Thoracic aorta (tissue), 2 donors: ENCODE measurements at places on chromosomes 5 and 9.
A peak's percentile ranks its signal among the peaks of the same experiment; 100 is the strongest.

DNA sequence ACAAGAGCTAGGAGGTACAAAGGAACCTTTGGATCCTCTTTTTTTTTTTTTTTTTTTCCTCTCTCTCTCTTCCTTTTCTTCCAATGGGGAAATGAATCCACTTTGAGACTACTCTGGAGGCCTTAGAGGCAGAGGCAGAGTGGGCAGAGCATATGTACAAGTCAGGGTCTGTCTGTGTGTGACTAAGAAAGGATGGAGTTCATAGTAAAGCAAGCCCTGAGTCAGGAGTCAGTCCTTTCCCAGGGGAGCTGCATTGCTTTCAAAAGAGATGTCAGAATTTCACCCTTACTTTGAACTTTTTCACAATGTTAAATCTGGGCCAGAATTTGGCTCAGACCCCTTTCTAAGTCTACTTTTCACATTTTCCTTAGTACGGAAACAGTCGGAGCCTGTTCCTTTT lies 792.4 kb upstream of the C9orf72 start:
- DNase-seq, result no peak

GRCh38 chr9:98477884-98478283 lies 222.4 kb upstream of the TBC1D2 start:
- no peak for DNase-seq

- no peak for DNase-seq
These were observed 53.1 kb downstream of the COL5A1 start for GRCh38 chr9:134694714-134695113.

GRCh38 chr9:80144856-80145255 lies 573.1 kb downstream of the TLE4 start:
- DNase-seq, result no peak

GRCh38 chr9:137316012-137316981 lies 14.2 kb upstream of the NRARP start:
- no peak for DNase-seq

- no peak for DNase-seq
These were observed 3.2 kb upstream of the BAAT start for GRCh38 chr9:101387871-101388506.

DNA sequence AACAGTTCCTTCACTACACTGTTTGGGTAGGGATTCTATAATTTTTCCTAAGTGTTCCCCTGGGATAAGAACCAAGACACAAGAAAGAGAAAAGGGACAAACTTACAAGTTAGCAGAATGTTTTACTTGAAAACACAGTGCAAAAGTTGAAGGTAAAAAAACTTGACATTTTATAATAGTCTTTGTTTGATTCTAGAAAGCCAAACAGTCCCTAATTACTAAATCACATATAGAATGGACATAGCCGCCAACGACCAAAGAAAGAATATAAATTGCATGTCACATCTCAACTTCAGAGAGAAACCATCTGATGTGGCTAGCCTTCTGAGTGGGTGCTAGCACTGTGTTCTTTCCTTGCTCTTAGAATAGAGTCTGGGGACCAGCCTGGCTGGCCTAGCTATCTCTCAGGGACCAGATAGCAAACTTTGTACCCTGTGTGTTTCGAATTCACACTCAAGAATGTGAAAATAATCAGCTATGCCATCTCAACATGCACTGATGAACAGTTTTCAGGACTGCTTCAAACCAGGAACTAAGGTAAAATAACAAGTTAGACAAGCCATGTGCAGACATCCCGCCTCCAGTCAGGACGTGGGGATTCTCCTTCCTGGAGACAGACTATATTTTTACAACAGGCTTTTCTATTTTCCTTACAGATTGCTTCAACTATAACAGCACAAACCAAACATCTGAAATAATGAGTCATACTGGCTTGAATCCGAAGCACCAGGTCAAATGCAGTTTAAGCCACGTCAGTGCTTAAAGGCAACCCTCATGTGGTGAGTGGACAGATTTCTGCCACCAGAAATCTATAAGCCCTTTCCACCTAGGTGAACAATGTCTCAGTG lies 53.7 kb downstream of the LHFPL2 start:
- DNase-seq, result peak; percentile 41

DNA sequence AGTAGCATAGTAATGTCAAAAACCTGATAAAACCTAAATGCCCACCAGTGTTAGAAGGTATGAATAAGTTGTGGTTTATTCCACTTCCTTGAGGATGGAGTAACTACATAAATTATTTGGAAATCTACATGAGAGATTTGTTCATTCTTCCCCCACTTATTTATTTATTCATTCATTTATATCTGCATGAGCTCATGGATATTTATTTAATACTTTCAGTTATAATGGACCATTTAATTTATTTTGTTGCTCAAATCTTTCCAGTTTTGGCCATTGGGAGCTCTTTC lies 223.8 kb upstream of the S1PR3 start:
- DNase-seq, result no peak

DNA sequence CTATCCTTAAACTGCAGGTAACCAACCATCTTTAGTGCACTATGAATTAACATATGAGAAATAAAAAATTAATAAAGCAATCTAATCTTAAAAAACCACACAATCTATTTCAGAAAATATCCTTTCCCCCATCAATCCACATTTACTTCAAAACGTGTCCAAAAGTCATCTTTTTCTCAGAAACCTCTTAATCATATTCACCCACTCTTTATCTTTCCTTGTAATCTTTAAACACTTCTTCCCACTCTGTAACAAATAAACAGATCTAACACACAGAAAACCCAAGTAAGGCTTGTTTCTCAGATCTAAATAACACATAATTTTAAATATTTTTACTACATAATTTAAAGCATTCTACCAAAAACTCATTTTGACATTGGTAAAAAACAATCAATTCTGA lies 44.4 kb downstream of the EFCAB9 start:
- no peak for DNase-seq

- no peak for DNase-seq
These were observed 13.3 kb downstream of the PKD2L2 start for GRCh38 chr5:137902408-137903133.

DNA sequence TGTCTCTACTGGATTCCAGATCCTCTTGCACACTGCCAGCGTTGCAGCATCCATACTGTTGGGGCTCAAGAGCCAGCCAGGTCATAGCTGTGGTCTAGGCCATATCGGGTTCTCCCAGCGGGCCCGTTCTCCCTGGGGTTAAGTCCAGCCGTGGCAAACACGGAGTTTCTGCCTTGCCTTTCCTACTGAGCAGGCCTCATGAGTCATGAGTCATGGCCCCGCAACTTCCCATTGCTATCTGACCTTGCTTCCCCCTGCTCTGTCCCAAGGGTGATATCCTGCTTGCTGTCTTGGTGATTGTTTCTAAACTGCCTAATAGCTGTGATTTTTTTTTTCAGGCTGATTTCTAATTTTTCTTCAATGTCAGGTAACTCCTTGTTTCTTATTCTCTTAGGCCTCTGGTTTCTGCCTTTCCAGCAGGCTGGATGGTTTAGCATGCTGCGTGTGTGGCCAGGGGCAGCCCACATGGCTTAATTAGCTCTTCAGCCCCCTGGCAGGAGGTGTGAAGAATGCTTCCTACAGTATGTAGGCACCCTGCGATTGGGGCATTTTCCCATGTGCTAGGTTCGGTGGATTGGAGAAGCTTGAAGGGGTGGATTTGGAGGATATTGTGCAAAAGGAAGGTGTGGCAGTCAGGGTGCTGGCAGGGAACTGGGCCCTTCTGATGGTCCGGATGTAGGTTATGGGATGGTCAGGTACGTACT lies 18.7 kb downstream of the DAPK1 start:
- DNase-seq, result no peak

- DNase-seq, result no peak
These were observed 123.1 kb upstream of the ANKRD55 start for GRCh38 chr5:56356121-56356835.

DNA sequence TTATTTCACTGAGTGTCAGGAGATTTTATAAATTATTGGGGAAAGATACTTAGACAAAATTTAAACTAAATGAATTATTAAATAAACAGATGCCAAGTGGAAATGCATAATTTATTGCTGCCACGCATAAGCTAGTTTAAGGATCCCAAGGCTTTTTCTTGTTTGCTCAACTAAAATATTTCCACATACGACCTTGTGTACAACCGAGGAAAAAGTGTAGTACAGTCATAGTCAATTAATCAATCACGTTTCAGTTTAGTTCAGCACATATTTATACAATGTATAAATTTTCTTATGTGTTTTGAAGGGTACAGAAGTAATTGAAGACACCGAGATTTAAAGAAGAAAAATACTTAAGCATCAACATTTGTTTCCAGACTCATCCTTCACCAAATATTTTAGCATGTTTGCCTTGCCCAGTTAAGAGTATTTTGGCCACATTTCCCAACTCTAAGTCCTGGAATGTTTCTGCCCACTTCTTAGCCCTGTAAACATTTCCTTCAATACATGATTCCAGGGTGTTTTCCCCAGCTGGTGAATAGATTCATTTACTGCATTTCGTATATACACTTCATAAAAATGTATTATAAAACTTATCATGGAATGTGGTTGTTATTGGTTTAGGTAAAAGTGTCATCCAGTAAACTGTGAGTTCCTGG lies 652.9 kb downstream of the ELAVL2 start:
- no peak for DNase-seq

GRCh38 chr9:130200038-130200849 lies 28.0 kb downstream of the NCS1 start:
- DNase-seq, result no peak

GRCh38 chr9:78118742-78119473 lies 87.3 kb upstream of the GNAQ start:
- DNase-seq, result no peak

DNA sequence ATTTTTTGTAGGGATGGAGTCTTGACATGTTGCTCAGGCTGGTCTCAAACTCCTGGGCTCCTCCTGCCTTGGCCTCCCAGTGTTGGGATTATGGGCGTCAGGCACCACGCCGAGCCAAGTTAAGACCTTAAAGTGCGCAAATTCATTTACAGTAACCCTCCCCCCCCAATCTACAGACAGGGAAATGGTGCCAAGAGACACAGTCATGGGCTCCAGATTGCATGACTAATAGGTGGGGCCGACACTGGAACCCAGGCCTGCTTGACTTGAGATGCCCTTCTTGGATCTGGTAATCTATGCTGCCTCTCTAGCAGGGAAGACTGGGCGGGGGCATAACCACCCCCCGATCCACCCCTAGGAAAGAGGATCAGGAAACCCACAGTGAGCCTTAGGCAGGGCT lies 19.5 kb downstream of the TTF1 start:
- no peak for DNase-seq

- DNase-seq, result no peak
These were observed 3.1 kb upstream of the KLHL3 start for GRCh38 chr5:137738947-137739346.

GRCh38 chr5:160456480-160457177 lies 35.0 kb downstream of the PTTG1 start:
- DNase-seq, result no peak

- no peak for DNase-seq
These were observed 1.3 kb downstream of the C5orf15 start for GRCh38 chr5:133967124-133967523.

GRCh38 chr5:81513473-81513872 lies 119.5 kb upstream of the ACOT12 start:
- no peak for DNase-seq

DNA sequence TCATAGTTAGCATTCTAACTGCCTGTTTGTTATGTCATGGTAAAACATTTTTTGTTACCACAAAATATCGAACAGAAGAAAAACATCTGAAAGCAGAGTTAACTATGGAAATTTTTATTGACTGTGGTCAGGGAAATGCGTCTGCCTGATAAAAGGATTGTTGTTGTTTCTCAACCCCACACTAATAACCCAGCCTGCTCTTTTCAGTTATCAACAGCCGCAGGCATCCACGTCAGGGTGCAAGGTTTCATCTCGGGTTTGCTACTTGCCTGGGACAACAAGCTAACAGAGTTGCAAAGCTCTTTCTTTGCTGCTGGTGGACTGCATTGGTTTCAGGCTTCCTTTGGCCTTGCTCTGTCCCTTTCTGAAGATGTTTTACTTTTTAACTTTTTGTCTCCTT lies 969.2 kb downstream of the CDH18 start:
- DNase-seq, result no peak

GRCh38 chr9:123927625-123928532 lies 2.0 kb downstream of the DENND1A start:
- no peak for DNase-seq

DNA sequence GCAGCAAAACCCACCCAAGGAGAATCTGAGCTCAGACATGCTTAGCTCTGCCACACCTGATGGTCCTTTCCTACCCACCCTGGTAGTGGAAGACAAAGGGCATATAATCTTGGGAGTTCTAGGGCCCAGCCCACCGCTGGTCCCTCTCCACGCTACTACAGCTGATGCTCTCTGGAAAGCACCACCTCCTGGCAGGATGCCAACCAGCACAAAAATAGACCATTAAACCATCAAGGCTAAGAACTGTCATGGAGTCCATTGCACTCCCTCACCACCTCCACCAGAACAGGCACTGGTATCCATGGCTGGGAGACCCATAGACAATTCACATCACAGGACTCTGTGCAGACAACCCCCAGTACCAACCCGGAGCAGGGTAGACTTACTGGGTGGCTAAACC lies 111.0 kb upstream of the IL7R start:
- DNase-seq, result no peak

- no peak for DNase-seq
These were observed 31.6 kb downstream of the TNFSF8 start for GRCh38 chr9:114898741-114899140.

DNA sequence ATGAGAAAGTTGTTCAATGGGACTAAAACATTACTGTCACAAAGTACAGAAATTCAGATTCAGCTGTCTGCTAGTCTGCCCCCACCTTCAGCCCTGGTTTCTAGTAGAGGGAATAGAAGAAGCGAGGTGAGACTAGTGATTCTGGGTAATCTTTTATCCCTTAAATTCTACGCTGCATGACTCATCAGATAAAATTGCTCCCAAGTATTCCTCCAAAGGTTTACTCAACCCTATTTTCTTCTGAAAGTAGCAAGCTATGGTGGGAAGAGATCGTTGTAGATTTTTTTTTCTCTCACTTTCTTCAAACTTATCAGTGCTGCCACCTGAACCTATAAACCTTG lies 318.9 kb upstream of the RIOK2 start:
- no peak for DNase-seq
